ENCODE measurements at places on chromosomes 11 and 22. TPM values are rescaled to one million over a fixed set of nuclear protein-coding genes. Genes with fewer than 3 reads are reported as not detected.

UEVLD gene
- total RNA-seq: 32.1 TPM

TYR gene
- total RNA-seq: not detected

OR51I1 gene
- total RNA-seq: not detected

CD3G gene
- not detected for total RNA-seq

TMEM184B gene
- 43.9 TPM for total RNA-seq

NXPE4 gene
- total RNA-seq: not detected

MS4A2 gene
- total RNA-seq: not detected

NLRP14 gene
- total RNA-seq: not detected

HBE1 gene
- total RNA-seq: 0.23 TPM

BIRC3 gene
- 9.0 TPM for total RNA-seq

PANX3 gene
- not detected for total RNA-seq

PDGFD gene
- total RNA-seq: 0.83 TPM

FXYD2 gene
- not detected for total RNA-seq

INS gene
- not detected for total RNA-seq

PTPRJ gene
- total RNA-seq: 20.8 TPM

MAPK1 gene
- 76.2 TPM for total RNA-seq

CRYBB2 gene
- total RNA-seq: not detected

EHD1 gene
- 40.4 TPM for total RNA-seq

MMP8 gene
- total RNA-seq: 1.5 TPM

Measured in smooth muscle cell of the umbilical artery (primary cell).